Activated CD4-positive, alpha-beta T cell treated with anti-CD3 and anti-CD28 coated beads for 1 hour (primary cell): ENCODE measurements at places on chromosomes 2 and 18.

- DNase-seq = no peak
Measured at GRCh38 chr2:158502974-158503373, 46.2 kb downstream of the PKP4 start.

DNA sequence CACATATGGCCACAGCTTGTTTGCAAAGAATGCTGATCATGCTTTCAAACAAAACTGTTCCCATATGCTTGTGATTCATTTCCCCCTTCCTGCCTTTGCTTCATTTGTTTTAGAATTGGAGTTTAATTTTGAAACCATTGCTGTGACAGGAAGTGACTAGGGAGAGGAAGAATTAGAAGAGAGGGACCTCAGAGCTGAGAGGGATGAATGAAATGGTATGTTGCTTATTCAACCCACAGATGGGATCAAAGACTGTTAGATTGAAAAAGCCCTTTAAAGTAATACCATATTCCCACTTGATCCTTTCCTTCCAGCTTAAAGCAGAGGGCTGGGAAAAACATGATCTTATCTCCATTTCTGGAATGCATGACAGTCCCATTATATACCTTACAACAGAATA lies 106.2 kb upstream of the RNF152 start:
- no peak for DNase-seq

- DNase-seq = peak; percentile 62
Measured at GRCh38 chr18:12038639-12039539, 54.8 kb upstream of the ANKRD62 start.

- DNase-seq = no peak
Measured at GRCh38 chr2:85534099-85534498, 4.9 kb upstream of the MAT2A start.

- DNase-seq = no peak
Measured at GRCh38 chr2:151878655-151879563, 50.7 kb upstream of the ARL5A start.

GRCh38 chr2:201407265-201407664 lies 44.0 kb downstream of the TRAK2 start:
- no peak for DNase-seq

DNA sequence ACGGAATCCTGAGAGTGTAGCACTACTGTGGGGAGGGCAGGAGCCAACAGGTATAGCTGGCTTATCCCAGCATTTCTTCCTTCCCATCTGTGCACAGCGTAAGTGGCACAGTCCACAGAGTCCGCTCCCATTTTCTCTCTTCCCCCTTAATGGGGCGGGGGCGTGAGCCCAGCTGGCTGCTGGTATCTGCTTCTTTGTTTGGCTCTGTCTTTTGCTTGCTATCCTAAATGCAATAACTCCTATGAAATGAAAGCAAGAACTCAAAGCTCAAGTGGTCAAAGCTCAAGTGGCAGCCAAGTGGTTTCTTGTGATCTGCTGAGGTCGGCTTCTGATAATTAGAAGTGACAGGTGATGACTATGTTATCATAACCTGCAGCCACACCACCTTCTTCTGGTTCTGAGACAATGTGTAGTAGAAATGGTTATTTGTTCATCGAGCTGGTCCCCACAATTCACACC lies 192.7 kb downstream of the PLCL1 start:
- no peak for DNase-seq

- DNase-seq = peak; percentile 57
Measured at GRCh38 chr2:85390941-85391669, 19.1 kb downstream of the CAPG start.

DNA sequence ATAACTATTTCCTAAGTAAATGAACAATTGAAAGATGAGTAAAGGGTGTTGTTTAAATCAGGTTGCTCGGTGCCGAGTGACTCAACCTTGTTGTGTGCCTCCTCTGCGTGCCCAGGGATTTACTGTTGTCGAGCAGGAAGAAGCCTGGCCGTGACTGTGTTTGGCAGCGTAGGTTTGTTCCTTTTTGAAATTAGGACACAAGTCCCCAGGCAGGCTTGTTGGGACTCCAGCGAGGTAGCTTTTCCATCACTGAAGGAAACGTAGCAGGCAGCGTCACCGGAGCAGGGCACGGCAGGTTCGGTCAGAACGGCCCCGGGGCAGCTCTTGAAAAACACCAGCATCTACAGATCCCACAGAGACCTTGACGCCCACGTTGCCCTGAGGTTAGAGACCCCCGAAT lies 48.6 kb downstream of the TMEM18 start:
- no peak for DNase-seq

- no peak for DNase-seq
Measured at GRCh38 chr2:172098650-172099471, 3.8 kb downstream of the DLX2 start.

DNA sequence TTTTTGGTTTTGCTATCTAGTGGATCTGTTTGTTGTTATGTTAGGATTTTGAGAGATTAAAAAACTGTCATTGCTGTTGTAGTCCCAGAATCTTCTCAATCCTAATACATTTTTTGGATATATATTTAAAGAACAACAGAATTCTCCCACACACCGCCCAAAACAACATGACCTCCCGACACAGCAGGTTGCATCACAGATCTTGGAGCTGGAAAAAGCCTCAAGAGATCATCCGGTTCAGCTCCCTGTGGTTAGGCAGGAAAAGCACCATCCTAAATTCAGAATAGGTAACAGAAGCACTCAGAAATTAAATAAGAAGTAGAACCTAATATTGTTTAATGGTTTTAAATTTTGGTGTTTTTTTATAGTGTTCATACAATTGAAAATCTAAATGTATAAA lies 251.4 kb upstream of the STON1 start:
- no peak for DNase-seq

DNA sequence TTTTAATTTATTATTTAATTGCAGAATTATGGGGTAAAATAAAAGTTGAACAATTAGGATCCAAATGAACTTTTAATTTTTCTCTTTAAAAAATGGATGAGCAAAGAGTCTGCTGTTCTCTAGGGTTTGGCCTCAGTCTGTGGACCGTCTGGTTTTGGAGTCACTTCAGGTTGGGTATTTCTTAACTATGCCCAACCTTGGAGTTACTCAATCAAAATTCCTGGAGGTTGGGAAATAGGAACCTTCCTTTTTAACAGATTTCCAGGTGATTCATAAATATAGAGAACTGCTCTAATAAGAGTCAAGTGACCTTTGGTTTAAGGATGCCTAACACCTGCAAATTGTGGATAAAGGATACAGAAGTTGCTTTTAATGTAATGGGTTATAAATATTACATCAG lies 241.5 kb upstream of the GCFC2 start:
- DNase-seq = no peak

GRCh38 chr2:126781206-126781605 lies 117.5 kb upstream of the TEX51 start:
- DNase-seq = no peak

DNA sequence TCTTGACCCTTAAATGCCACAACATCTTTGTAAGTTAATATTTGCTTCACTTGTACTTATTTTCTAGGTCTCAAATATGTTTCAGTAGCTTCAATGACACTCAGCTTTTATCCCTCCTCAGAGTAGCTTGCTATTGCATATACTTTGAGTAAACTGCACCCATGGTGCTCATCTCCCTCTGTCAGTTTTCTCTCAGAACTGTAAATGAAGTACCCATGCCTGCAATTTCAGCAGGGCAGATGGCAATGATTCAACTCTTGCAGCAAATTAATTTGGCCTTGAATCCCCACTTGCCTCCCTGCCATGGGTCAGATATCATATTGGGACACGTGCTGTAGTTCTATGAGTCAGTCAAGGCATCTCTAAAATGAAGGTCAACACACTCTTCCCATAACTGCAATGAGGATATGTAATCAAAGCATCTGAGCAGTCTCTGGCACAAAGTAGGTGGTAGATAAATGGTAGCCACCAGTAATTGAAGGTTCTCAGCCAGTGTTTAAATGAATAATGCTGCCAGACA lies 225.8 kb downstream of the PIEZO2 start:
- no peak for DNase-seq
